ENCODE measurements at places on chromosomes 12 and 14.

GRCh38 chr14:101557811-101558738 lies 3.2 kb upstream of the DIO3 start:
- no peak for DNase-seq

GRCh38 chr12:45226021-45226420 lies 10.1 kb downstream of the ANO6 start:
- DNase-seq = no peak

DNA sequence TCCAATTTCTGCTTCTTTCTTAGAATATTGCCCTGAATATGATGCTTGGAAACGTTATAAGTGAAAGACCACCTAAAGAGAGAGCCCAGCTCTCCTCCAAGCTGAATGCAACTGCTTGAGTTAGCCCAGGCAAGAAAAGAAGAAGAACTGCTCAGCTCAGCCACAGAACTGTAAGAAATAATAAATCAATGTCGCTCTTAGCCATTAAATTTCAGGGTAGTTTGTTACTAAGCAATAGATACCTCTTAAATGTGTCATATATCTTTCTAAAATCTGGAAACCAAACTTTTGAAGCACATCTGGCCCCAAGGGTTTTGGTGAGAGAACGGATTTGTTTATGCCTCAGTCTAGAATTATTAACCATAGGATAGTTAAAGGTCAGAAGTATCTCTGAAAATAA lies 50.4 kb downstream of the SLC6A15 start:
- DNase-seq = no peak

GRCh38 chr14:98599082-98599481 lies 672.9 kb downstream of the BCL11B start:
- no peak for DNase-seq

DNA sequence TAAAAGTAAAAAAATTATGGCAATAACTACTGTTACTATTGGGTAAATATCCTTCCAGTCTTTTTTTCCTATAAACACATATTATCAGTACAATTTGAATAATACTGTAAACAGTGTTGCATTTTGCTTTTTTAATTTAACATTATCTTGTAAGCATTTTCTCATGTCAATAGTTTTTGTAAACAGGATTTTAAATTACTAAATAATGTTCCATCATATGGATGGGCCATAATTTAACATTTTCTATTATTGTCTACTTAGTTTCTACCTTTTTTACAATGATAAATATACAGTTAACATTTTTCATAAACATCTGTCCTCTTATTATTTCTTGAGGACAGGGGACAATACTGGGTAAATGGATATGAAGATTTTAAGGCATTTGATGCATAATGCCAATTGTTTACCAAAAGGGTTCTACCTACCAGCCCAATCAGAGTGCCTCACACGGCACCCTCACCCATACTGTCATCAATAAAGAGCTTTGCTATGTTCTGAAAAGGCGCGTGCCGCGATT lies 759 bp upstream of the ACVR1B start:
- DNase-seq = no peak

Data from mammary epithelial cell (primary cell).